ENCODE measurements at places on chromosomes 7 and 10.

DNA sequence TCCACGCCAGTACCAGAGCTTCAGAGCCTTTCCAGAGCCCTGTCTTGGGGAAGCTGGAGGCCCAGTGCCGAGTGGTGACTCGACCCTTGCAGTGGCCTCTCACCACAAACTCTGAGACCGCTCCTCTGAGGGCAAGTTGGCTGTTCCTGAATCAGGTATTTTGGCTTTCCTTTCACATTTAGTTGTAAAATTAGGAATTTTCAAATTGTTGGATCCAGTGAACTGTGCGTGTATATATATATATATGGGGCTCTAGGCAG lies 128.7 kb upstream of the UNC5B start:
- no peak for DNase-seq

GRCh38 chr7:22799633-22800032 lies 23.0 kb downstream of the TOMM7 start:
- no peak for DNase-seq

DNA sequence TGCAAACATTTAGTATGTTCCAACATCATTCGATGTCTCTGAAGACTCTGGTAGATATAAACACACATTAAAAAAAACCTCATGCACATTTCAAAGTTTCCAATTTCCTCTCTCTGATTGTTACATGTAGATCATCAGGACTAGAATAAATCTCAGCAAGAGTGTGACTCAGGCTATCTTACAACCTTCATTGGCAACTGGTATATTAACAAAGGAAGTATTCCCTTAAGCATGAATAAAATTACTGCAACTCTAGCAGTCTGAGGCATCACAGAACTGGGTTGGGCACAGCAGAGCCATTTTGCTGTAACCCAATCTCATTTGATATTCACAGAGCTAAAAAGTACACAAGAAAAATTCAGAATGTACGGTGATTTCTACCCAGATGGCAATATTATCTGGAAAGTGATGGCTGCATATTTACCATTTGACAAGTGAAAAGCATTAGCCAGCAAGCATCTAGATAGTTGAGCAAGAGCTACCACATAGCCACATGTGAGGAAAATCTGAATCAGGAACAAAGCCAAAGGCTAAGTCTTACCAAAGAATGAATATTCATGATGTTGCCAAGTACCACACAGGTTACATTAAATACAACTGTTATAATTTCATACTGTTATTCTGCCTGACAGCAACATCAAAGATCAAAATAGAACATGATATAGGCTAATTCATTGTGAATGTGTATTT lies 232.2 kb downstream of the CRPPA start:
- no peak for DNase-seq

- no peak for DNase-seq
These were observed 11.0 kb upstream of the RADIL start for GRCh38 chr7:4894482-4894881.

DNA sequence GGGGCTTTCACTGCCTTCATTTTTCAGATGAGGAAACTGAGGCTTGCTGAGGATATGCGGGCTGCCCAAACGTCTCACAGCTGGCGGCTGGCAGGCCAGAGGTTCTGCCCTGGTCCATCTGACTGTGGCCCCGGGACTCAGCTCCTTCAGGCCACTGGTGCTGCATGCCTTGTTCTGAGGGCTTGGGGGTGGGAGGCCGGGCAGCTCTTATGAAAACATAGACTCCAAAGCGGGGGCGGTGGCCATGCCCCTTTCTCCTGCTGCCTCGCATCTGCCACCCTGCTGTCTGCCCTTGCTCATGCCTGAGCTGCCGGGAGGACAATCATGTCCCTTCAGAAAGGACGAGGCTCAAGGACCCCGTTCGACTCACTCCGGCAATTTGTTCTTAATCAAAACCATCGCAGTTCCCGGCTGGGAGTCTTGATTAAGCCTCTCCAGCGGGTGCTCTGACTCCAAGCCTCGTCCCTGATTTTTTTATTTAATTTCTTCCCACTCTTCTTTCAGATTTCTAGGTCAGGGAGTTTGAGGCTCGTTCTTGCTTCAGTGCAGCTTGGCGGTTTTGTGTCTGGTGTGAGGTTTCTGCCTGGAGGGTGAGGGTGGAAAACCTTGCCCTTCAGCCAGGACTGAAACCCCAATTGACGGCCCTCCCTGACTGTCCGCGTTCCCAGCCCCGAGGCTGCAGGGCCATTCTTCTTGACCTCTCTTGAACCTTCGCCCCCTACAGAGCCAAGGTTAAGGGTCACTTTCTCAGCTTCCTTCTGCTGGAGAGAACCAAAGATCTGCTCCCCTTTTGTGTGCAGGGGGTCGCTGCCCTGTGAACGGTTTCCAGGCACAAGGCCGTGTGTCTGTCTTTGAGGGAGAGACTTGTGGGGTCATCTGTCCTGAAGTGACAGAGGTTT lies 120.8 kb downstream of the DNAJB6 start:
- no peak for DNase-seq

GRCh38 chr7:112199672-112200071 lies 6.5 kb downstream of the DOCK4 start:
- DNase-seq = no peak

- DNase-seq = no peak
These were observed 12.8 kb upstream of the TIAL1 start for GRCh38 chr10:119609516-119609915.

- DNase-seq = no peak
These were observed 14.2 kb upstream of the EGFR start for GRCh38 chr7:55004579-55004978.

DNA sequence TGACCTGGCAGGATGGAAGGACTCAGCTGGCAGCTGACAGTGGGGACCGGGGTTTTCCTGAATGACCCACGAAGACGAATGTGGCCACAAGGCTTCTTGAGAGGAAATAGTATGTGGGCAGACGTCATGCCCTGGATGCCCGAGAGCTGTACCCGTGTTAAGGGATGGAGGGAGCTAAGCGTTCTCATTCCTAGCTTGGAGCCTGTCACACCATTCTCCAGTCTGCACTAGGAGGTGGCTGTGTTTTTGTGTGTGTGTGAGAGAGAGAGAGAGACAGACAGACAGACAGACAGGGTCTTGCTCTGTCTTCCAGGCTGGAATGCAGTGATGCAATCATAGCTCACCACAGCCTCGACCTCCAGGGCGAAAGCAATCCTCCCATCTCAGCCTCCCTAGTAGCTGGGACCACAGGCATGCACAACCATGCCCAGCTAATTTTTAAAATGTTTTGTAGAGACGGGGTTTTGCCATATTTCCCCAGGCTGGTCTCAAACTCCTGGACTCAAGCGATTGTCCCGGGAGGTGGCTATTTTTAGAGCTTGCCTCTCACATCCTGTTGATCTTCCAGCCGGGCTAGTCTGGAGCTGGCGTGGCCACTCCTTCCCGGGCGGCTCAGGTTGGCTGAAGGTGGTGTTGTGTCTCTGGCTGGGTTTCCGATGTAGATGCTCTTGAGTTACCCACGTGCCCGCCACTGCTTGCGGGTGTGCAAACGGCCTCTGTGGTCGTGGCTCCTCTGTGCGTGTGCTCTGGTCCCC lies 2.1 kb downstream of the AMZ1 start:
- no peak for DNase-seq

- no peak for DNase-seq
These were observed 631 bp downstream of the POR start for GRCh38 chr7:75915416-75916156.

- no peak for DNase-seq
These were observed 98.2 kb downstream of the UNCX start for GRCh38 chr7:1330801-1331425.

DNA sequence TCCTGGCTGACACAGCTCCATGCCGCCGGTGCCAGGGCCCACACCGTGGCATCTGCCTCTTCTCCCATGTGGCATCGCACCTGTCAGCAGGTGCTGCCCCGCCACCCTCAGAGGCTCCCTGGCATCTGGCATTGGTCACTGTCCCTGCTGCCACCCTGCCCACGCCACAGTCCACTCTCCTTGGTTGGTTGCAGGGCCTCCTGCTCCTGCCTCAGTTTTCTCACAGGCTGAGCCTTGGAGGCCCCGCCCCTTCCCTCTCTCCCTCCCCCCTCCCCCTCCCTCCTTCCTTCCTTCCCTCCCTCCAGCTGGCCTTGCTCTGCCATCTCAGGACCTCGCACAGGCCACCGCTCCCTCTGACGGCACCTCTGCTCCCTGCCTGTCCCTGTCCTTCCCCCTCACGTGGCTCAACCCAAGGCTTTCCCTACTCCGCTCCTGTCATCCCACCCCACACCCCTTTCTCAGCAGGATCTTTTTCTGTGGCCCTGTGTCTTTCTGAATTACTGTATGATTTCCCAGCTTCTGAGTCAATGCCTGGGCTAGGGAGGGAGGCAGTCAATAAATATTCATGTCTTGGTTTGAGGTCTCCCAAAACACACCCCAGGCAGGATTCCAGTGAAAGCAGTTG lies 87.4 kb downstream of the INPP5A start:
- DNase-seq = no peak

- no peak for DNase-seq
These were observed 42.3 kb upstream of the PRKG1 start for GRCh38 chr10:51031950-51032349.

DNA sequence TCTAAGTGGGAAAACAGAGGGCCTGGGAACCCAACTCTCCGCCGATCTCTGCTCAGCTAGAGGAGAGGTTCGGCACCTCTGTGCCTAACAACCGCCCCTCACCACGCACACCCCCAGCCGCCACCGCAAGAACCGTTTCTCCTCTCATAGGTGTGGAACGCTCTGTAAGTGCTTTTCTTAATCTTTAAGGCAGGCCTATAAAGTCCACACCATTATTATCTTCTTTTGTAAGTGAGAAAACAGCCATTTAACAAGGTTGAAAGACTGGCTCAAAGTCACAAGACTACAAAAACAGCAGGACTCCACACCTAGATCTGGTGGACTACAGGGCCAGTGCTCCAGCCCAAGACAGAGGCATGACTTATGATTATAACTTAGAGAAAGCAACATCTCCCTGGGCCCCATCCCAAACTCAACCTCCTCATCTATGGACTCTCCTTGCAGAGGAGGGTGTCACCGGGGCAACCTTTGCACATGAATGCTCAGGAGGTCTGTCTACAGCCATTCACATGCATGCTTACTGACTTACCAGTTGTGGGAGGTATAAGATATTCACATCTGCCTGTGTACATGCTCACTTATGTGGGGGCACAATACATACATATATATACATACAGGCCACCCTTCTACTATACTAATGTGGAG lies 7.9 kb upstream of the NKX2-3 start:
- DNase-seq = no peak

DNA sequence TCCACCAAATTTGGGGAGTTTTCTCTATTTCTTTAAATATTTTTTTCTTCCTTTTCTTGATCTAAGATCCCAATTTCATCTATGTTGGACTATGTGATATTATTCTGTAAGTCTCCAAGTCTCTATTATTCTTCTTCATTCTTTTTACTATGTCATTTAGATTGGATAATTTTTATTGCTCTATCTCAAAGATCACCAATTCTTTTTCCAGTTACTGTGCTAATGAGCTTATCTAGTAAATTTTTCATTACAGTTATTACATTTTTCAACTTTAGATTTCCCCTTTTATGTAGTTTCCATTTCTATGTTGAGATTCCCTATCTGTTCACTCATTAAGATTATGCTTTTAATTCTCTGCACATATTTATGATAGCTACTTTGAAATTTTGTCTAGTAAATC lies 131.6 kb upstream of the NAMPT start:
- no peak for DNase-seq

DNA sequence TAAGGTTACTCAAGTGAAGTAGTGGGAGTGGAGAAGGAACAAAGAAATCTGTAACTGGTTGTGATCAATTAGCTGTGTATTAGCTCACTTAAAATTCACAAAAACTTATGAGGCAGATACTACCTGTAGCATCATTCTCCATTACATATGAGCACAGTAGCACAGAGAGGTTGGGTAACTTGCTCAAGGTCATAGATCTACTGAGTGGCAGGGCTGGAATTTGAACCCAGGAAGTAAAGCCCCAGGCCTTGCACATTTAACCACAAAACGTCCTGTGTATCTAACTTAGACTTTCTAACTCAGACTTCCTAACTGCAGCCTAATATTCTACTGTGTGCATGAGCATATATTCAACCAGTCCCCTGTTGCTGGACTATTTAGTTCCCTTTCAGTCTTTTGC lies 5.6 kb upstream of the SLF2 start:
- DNase-seq = no peak

DNA sequence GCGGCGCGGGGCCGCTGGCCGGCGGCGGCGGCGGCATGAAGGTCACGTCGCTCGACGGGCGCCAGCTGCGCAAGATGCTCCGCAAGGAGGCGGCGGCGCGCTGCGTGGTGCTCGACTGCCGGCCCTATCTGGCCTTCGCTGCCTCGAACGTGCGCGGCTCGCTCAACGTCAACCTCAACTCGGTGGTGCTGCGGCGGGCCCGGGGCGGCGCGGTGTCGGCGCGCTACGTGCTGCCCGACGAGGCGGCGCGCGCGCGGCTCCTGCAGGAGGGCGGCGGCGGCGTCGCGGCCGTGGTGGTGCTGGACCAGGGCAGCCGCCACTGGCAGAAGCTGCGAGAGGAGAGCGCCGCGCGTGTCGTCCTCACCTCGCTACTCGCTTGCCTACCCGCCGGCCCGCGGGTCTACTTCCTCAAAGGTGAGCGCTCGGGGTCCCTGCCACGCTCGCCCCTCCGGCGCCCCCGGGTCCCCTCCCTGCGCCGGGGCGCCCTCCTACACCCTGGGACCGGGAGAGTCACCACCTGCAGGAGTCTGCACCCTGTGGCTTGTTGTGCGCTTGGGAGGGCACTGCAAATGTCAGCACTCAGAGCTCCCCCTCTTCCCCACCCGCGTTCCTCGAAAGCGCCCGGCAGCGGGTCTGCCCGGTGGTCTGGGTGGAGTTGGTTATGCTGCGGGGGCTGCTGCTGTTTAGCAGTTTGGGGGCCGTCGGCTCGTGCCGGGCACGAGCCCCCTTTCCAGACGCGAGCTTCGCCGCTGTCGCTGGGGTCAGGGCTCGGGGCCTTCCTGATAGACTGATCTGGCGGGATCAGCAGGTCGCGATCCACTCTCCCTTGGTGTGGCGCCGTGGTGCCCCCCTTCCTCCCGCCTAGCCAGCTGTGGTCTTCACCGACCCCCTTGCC lies 627 bp downstream of the DUSP5 start:
- peak; percentile 54 for DNase-seq
